PC-3 (cell line): ENCODE measurements at places on chromosomes 5 and 9. TPM values are rescaled to one million over a fixed set of nuclear protein-coding genes. Genes with fewer than 3 reads are reported as not detected.

MLLT3 gene
- 6.4 and 7.1 TPM in 2 replicates for total RNA-seq

TMC1 gene
- 0.15 TPM in 1 of 2 replicates, not detected in the other for total RNA-seq

PCDH12 gene
- 0.15 TPM in 1 of 2 replicates, not detected in the other for total RNA-seq

ANKRD31 gene
- total RNA-seq: 0.12 and 0.26 TPM in 2 replicates

ZFP62 gene
- total RNA-seq: 16.6 and 24.3 TPM in 2 replicates

SLC36A3 gene
- total RNA-seq: not detected in 2 replicates

IL3 gene
- not detected in 2 replicates for total RNA-seq
